ENCODE measurements at places on chromosomes 13 and 19.

DNA sequence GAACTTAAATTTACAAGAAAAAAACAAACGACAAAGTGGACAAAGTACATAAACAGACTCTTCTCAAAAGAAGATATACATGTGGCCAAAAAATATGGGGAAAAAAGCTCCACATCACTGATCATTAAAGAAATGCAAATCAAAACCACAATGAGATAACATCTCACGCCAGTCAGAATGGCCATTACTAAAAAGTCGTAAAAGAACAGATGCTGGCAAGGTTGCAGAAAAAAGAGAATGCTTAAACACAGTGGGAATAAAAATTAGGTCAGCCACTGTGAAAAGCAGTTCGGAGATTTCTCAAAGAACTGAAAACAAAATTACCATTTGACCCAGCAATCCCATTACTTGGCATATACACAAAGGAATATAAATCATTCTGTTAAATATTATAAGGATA lies 132.7 kb downstream of the UGGT2 start:
- peak; percentile 13 for DNase-seq

DNA sequence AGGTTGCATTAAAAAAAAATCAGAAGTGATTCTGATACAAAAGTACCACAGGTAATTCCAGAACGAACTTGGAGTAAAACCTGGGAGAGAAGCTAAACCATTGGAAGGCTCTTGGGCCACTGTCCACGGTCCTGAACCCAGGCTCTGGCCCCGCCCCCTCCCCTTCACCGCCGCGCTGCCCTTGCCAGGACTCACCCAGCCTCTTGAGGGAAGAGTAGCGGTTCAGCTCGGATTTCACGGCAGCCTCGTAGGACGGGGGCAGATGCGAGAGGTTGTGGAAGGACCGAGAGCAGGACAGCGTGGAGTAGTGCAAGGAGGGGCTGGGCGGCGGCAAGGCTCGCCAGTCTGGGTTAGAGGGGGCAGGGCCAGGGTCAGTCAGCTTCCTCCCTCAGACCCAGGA lies 5.7 kb downstream of the SHISA7 start:
- DNase-seq: peak; percentile 49

DNA sequence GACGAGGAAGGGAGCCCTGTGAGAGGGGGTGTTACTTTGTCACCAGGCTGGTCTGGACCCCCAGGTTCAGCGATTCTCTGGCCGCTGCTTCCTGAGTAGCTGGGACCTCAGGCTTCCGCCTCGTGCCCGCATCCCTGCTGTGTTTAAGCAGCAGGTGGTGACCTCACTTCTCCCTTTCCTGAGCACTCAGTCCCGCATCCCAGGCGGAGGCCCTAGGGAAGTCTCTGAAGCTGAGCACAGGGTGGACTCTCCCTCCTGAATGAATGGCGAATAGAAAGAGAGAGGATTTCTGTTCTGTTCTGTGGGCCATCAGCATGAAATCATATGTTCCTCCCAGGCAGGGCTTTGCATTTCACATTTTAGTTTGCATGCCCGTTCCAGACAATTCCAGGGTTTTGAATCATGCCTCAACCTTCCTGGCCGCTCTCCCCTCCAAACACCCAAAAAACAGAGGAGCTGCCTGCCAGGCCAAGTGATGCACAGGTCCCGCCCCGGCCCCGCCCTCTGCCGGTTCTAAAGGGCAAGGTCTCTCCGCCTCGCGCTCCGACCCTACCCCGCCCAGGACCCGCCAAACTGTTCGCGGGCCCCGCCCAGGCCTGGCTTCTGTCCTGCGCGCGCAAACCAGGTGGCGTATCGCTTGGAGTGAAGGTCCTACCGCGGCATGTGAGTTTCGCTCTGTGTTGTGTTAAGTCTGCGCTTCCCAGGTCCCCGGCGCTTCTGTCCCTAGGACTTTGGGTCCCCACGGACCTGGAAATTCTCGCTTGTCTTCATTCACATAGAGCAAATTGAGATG lies 35.1 kb upstream of the ZNF808 start:
- no peak for DNase-seq

GRCh38 chr13:39297664-39298171 lies 259.5 kb downstream of the NHLRC3 start:
- DNase-seq: peak; percentile 10

- DNase-seq: no peak
These were observed 8.4 kb downstream of the NAPA start for GRCh38 chr19:47506459-47506858.

- DNase-seq: peak; percentile 98
These were observed 7.6 kb downstream of the EGLN2 start for GRCh38 chr19:40806423-40807146.
